A549 treated with GW870086 at 1 μM for 4 hours (cell line): ENCODE measurements at places on chromosomes 13 and 19. TPM values are rescaled to one million over a fixed set of nuclear protein-coding genes. Genes with fewer than 3 reads are reported as not detected.

Gene FCAR
- not detected in 5 replicates for total RNA-seq

Gene ZNF700
- total RNA-seq = 0.17 to 0.32 TPM (median 0.18 TPM) in 5 replicates

Gene LRRC4B
- total RNA-seq = 0.32 to 0.97 TPM (median 0.50 TPM) in 5 replicates

Gene FRY
- 0.01 to 0.09 TPM (median 0.03 TPM) in 4 of 5 replicates, not detected in the other for total RNA-seq

Gene RNF113B
- not detected in 5 replicates for total RNA-seq

Gene C13orf42
- total RNA-seq = not detected in 5 replicates
